HuH-7.5 (cell line): ENCODE measurements at places on chromosomes 4 and X.

DNA sequence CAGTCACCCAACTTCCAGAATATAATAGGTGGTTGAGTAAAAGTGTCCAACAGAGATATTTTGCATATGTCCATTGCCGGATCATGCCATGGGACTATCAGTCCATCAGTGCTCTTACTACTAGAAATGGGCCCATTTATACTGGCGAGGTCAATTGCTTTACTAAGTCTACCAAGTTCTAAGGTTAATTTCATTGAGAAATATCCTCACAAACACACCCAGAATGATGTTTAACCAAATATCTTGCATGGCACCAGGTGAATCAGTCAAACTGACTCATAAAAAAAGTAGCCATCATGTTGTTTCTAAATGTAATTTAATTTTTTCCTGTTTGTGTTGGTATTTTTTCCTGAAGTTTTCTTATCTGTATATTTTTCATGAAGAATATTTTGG, 1217.0 kb downstream of the RAPGEF2 start:
- no peak for DNase-seq

DNA sequence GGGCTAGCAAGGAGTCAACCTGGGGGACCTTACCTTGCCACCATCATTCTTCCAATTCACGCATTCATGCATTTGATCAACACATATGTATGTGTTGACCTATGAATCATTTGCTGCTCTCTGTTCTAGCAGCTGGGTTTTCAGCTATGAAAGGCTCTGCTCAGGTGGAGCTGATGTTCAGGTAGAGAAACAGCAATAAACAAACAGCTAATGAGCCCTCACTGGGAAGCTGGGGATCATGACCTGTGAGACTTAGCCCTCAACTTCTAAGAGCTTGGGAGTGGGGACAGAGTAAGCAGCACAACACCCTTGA, 1.6 kb upstream of the OTOP1 start:
- DNase-seq, result no peak

GRCh38 chr4:67292636-67293035, 252.7 kb downstream of the CENPC start:
- DNase-seq, result no peak

- DNase-seq, result no peak
Observed at GRCh38 chr4:86398187-86398586, 38.3 kb upstream of the MAPK10 start.

- no peak for DNase-seq
Observed at GRCh38 chr4:130028552-130028951, 932.6 kb downstream of the C4orf33 start.

- DNase-seq, result no peak
Observed at GRCh38 chrX:121028419-121028818, 19.0 kb upstream of the GLUD2 start.
